AG09319 (cell line): ENCODE measurements at places on chromosomes 6 and 20.

- no peak for DNase-seq
These were observed 393.5 kb downstream of the NKAIN2 start for GRCh38 chr6:124197148-124197547.

- no peak for DNase-seq
These were observed 9.4 kb downstream of the CD40 start for GRCh38 chr20:46127396-46128010.

- DNase-seq, result no peak
These were observed 15.3 kb downstream of the FARS2 start for GRCh38 chr6:5276581-5276980.

GRCh38 chr6:156102129-156102528, 646.5 kb upstream of the NOX3 start:
- DNase-seq, result no peak

GRCh38 chr20:17679941-17680835, 1.9 kb downstream of the RRBP1 start:
- no peak for DNase-seq

GRCh38 chr6:119172824-119173223, 94.4 kb upstream of the FAM184A start:
- DNase-seq, result no peak

DNA sequence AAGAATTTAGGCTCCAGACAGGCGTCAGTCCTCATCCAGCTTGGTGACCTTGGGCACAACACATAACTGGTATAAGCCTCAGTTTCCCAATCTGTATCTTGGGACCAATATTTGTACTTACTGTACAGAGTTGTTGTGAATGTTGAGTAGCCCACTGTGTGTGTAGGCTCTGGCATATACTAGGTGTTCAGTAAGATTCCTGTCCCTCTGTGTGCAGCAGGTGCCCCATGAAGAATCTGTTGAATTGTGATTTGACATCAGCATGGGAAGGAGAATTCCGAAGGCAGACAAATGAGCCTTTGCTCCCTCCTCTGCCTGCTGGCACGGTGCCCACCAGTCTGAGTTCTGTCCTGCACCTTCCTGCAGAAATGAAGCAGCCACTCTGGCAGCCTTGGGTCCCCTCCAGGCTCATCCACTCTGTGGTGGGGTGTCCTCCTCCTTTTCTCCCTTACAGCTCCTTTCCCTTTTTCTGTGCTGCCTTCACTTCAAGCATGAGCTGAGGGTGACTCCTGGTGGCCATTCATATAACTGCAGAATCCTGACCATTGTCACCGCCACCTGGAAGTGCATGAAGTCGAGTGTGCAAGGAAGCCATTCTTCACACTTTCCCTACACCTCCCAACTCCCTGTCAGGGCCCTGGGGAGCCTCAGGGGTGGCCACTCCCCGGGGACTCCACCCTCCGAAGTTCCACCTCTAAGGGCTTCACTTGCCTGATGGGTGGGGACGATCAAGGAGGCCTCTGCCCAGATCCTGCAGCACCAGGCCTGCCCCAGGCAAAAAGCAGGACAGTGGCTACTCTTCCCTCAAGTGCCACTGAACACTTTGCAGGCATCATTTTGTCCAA, 48.2 kb downstream of the MRPL14 start:
- no peak for DNase-seq

DNA sequence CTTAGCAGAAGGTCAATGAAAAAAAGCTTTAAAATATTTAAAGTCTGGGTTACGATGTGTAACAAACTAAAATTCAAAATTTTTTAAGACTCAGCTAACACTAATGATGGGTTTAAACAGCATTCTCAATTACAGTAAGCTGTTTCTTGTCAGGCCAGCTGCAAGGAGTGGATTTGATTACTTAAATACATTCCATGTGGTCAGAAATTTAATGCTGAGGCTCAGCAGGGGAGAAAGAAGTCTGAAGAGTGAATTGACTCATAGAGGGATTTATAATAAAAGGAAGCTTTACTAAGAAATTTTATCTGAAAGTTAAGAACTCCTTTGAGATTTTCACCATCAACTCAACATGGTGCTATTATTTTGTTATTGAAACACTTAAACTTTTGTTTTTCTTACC, 398.6 kb downstream of the KHDRBS2 start:
- no peak for DNase-seq

DNA sequence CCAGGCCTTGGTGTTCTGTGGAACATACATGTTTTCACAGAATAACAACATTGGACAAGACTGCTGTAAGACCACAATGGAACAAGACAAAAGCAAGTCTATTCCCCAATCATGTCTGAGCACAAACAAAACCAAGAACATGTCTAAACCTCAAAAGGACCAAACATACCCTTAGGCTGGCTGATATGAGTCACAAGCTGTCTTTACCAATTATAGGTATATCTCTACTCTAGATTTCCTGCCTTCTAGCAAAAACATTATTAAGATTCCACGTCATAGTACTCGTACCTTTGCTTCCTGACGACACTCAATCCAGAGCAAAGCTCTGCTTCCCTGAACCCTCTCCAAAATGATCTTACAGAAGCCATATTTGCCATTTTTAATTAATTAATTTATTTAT, 15.4 kb upstream of the L3MBTL1 start:
- no peak for DNase-seq

GRCh38 chr20:6466075-6466810, 301.2 kb upstream of the BMP2 start:
- no peak for DNase-seq

GRCh38 chr20:37238935-37239451, 22.6 kb downstream of the GHRH start:
- no peak for DNase-seq

DNA sequence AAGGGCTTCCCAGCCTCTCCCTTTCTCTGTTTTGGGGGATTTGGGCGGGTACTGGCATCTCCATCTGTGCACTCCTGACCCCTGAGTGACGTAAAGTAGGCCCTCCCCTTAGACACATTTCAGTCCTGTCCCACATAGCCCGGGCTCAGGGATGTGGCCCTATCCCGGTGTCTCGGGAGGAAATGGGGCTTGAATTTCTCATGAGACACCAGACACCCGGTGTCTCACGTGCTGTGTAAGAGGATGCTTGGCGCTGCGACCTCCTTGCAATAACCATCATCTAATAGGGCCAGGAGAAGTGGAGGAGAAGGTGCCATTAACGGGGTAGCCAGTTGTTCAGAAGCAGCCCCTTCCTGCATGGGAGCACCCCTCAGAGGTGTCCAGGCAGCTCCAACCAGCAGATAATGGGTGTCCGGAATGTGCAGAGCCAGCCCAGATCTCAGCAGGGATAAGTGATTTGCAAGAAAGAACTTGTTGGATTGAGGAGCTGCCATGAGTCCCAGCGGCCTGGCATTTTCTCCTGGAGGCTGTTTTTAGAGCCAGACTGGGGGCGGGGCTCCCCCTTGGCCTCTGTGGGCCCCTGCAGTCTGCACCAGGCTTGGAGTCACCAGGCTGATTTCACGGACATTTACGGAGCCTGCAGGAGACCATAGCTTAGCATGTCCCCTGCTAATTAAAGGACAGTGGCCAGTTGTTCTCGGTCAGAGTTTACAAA, 372.0 kb downstream of the PREX1 start:
- DNase-seq, result no peak

- no peak for DNase-seq
These were observed 434.1 kb downstream of the RFPL4B start for GRCh38 chr6:112781241-112781640.

DNA sequence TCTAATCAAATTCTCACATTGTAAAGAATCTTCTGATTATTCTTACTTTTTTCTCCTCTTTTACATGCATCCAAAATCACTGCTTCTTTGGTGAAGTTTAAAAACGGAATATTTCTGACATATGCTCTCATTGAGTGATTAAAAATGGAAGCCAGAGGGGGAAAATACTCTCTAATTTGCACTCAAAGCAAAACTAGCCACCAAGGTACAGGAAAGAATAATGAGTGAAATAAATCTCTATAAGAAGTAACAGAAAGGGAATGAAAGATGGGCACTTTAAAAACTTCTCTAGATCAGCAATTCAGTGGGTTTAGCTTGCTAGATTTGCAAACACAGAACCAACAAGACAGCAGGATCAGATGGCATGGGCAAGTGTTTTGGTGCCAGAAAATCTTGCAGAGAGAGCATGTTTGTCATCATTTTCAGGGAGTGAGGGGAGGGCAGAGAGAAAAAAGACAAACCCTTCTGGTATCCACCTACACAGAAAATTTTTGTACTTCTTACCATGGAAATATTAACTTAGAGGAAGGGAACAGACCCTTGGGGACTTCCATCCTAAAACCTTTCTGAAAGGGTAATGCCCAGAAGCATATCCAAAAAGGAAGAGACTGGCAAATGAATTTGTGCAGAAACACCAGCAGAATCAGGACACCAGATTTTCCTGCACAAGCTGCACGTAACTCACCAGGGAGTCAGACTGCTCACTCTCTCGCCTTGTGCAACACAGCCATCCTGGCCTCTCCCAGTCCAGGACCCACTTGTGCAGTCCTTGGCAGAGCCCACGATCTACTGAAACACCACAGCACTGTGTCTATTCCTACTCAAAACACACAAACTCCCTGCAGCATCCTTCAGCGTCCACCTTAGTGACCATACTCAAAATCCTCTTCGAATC, 270.2 kb upstream of the PRDM1 start:
- DNase-seq, result no peak

DNA sequence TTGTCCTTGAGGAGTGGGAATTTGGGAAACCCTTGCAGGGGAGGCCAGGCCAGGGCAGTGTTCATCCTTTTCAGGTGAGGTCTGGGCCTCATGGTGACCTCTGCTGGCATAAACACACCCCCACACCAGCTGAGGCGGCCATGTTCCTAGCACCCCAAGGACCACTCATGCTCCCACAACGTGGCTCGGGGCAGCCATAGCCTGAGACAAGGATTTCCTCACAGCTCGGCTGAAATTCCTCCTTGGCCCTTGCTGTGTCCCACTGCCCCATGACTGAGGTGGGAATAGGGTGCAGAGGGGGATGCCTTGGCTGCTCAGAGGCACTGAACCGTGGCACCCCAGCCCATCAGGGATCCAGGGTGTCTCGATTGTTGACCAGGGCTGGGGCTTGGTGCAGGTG, 27.3 kb upstream of the SPDEF start:
- DNase-seq, result no peak

DNA sequence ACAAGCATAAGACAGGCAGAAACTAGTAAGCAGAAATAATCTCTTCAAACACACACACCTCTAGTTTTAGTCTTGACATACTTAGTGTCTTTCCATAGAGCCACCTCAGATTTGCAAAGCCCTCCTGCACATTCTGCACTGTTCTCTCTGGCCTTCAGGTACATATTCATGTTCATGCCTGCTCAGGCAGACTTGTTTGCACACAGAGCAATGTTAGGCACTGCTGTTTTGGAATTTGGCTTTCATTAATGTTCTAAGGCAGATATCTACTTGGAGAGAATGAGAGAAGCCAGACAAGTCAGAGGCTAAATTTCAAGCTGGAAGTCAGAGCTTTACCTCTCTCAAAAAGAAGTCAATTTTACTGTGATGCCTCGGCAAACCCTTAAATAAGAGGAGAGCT, 21.3 kb upstream of the DST start:
- DNase-seq, result no peak

DNA sequence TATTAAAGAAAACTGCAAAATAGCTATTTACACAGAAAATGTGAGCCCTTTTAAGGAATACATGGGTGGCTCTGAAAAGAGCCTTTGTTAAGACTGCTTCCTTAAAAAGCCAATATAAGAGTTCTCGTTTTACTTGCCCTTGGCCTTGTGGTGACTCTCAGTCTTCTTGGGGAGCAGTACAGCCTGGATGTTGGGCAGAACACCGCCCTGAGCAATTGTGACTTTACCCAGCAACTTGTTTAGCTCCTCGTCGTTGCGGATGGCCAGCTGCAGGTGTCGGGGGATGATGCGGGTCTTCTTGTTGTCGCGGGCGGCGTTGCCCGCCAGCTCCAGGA, 111.5 kb downstream of the HFE start:
- DNase-seq, result no peak

DNA sequence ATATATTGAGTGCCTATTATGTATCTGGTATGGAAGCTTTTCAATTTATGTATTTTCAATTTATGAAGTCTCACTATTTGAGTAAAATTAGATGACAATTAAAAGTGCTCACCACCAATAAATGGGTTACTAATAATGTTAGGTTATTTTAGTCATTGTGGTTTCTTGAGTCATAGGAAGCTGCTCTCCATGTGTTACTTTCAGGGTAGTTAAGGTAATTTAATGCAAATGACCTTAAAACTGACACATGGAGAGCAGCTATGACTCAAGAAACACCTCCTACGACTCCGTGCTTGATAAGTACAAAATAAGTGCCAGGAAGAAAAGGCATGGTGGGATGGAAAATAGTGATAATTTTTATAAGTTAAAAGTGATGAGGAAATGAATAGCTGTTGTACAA, 16.5 kb upstream of the TINAG start:
- no peak for DNase-seq

- peak; percentile 89 for DNase-seq
These were observed 61.2 kb downstream of the IGF2R start for GRCh38 chr6:160030103-160030502.

GRCh38 chr6:128499079-128499731, 21.2 kb downstream of the PTPRK start:
- no peak for DNase-seq

GRCh38 chr6:112575309-112575834, 228.2 kb downstream of the RFPL4B start:
- DNase-seq, result no peak

GRCh38 chr20:14922503-14923267, 585.3 kb upstream of the FLRT3 start:
- DNase-seq, result no peak

DNA sequence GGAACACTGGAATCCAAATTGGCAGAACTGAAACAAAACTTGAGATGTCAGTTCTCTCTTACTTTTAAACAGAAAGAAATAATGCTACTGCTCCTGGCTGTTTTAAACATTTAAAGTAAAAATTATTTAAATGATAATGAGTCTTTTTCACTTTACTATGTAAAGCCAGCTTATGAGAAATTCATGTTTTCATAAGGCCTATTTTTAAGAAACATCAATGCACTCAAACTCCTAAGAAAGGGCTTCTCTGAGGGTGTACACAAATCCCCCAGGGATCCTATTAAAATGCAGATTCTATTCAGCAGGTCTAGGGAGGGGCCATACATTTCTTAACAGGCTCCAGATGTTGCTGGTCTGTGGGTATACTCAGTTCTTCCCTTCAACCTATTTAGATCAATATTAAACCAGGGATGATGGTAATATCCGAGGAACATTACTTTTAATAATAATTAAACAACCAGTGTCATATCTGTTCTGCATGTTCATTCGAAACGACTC, 2.3 kb downstream of the FERMT1 start:
- DNase-seq, result no peak
